Stimulated activated CD8-positive, alpha-beta memory T cell treated with anti-CD3 and anti-CD28 coated beads, Interleukin-4, amount 100 ng/mL, for 1 hour (primary cell): ENCODE measurements at places on chromosomes 5 and 9.

DNA sequence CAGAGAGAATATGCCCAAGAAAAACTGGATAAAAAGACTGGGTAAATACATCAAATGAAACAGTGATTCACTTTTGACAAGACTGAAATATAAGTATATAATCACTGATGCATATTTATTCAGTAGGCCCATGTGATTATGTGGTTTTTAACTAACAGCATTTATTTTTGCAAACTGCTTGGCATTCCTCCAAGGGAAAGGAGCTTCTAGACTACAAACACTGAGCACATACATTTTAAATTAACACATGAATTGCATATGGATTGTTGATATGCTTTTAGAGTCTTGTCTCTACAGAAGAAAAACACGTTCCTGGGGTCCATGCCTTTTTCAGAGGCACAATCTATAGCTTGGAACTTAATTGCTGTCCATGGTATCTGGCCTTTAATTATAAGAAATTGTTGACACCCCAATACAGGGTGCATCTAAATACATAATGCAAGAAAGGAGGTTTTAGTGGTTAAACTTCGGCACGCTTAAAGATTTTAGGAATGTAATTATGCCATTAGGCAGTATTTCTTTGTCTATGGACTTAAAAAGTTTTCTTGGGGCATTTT, 6.9 kb upstream of the MEIKIN start:
- DNase-seq, result no peak

- DNase-seq, result no peak
Measured at GRCh38 chr5:171595401-171595800, 176.0 kb downstream of the FGF18 start.

DNA sequence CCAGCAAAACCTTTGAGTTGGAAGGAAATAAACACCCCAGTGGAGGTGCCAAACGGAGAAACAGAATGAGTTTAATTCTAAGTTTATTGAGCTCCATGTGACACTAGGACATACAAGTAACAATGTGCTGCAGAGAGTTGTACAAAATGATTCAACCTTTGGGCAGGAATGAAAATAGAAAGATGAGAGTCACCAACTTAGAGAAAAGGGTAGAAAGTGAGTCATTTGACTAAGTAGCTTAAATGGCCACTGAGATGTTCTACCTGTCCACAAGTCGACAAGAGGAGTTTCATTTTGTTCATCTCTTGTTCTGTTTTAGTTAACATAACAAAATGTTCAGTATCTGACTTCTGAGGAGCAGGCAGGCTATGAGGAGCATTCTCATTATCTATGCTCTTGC, 284.7 kb downstream of the NR2F1-AS1 start:
- no peak for DNase-seq

DNA sequence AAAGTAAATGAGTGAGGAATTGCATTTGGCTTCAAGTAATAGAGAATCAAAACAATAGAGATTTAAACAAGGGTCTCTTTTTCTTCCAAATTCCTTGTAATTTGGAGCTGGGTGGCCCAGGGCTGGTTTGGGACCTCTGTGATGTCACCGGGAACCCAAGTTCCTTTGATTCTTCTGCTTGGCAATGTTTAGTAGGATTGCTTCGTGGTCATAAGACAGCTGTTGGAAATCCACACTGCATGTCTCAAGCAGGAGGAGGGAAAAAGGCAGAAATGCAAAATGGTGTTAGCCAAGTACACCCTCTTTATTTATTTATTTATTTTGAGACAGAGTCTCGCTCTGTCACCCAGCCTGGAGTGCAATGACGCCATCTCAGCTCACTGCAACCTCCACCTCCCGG, 72.6 kb upstream of the IL12B start:
- no peak for DNase-seq

- no peak for DNase-seq
Measured at GRCh38 chr5:109855056-109855455, 165.3 kb downstream of the MAN2A1 start.

DNA sequence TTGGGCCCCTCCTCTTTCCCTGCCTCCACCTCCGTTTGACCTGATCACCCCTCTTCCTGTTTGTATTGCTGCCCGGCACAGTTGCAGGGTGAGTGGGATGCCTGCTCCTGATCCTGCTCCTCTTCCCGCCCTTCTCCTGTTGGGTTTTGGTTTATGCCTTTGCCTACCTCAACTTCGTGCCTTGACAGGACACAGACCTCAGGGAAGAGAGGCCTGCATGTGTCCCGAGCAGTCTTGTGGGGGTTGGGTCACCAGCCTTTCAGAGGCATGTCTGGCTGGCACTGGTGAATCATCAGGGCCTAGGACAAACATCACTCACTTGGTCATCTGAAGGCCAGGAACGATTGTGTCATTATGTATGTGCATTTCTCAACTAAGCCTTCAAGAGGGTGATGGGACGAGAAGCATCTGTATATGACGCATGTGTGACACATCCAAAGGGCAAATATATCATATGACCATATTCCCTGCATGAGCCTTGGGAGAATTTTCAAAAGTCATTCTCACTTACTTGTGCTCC, 56.9 kb downstream of the NPR3 start:
- DNase-seq, result no peak

- no peak for DNase-seq
Measured at GRCh38 chr5:22908129-22908528, 55.0 kb upstream of the CDH12 start.

DNA sequence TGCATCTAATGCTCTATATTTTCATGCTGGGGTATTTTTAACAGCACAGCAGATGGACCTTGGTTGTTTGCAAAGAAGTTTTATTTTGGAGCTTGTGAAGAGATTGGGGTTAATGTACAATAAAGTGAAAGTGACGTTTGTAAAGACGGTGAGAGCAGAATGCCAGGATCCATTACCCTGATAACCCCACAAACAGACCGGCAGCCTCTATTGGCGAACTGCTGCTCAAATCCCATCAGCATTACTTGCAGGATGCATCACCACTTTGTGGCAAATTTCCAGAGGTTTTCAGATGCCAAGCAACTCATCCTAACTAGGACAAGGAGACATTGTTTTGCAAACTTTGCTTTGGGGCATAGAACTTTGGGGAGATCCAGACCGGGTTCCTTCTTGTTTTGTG, 383.3 kb upstream of the ZNF462 start:
- no peak for DNase-seq
